ENCODE measurements at places on chromosomes 11 and 22.

- no peak for DNase-seq
Observed at GRCh38 chr22:32905400-32905799, 103.9 kb downstream of the TIMP3 start.

DNA sequence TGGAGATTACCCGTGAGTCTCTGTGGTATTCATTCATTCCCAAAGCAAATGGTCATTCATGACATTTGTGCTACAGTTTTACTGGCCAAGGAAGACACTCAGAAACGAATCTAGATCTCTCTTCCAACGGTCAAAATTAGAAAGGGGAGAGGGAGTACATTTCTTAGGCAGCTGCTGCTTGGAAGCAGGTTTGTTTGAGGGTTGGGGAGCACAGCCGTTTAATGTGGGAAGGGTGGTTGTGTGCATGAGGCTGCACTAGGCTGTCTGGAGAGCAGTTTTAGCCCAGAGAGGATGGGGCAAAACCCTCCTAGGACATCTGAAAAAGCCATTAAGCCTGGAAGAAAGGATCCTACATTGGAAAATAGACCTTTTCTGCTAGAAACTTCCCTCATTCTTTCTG, 29.7 kb upstream of the TIMP3 start:
- DNase-seq, result no peak

DNA sequence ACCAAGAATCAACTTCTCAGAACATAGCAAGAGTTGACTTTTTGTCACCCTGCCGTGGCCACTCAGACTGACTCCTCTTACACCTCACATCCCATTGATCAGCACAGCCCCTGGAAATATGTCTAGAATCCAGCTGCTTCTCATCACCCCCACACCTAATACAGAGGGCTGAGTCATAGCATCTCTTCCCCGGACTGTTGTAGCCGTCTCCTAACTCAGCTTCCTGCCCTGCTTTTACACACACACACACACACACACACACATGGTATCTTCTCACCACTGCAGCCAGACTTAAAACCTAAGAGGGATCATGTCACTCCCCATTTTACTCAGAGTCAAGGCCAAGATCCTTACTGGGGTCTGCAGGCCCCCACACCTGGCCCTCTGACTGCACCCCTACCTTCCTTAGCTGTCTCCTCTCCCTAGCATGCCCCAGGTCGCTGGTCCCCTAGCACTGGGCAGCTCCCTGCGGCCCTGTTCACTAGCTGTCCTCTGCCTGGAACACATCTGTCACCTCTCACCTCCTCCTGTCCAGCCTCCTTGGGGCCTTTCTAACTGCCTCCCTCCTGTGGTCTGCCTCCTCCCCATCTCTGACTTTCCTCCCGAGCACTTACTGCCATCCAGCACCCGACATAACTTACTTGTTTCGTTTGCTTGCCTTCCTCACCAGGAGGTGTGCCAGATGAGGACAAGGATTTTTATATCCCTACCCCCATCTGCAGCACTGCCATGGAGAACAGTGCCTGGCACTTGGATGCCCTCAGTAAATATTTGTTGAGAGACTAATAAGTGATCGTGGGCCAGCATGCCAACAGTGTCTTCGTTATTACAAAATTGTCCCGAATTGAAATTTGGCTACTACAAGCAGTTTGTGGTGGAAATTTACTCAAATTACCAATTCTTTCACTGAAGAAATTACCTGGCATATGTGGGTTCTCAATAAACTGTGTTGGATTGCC, 61.9 kb downstream of the BMAL1 start:
- DNase-seq, result no peak

GRCh38 chr11:43285826-43286225, 26.0 kb upstream of the API5 start:
- DNase-seq, result no peak

DNA sequence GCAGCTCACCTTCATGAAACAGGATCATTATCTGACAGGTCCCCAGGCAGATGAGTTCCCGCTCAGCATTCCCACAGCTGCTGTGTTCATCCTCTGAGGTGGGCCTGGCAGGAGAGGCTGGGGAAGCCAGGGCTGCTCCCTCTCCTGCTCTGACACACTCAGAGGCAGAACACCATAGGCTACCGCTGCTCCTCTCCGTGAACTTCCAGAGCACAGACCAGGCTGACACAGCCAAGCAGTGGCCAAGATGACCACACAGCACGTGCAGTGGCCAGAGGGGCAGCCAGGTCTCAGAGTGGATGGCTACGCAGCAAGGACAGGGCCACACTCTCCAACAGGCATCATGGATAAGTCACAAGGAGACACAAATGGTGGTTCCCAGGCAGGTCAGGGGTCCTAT, 8.5 kb downstream of the PRODH start:
- DNase-seq, result no peak

Measured in stimulated activated CD8-positive, alpha-beta memory T cell treated with anti-CD3 and anti-CD28 coated beads, Interleukin-15, amount 100 ng/mL, for 24 hours (primary cell).